ENCODE measurements at places on chromosomes 5 and 9. TPM values are rescaled to one million over a fixed set of nuclear protein-coding genes. Genes with fewer than 3 reads are reported as not detected.

GRCh38 chr9:87667164-87667738 is 58.7 kb upstream of the CTSL start:
- no peak for DNase-seq

- no peak for DNase-seq
Observed at GRCh38 chr5:25850581-25850980, 1187.8 kb downstream of the CDH9 start.

GRCh38 chr9:69637193-69637816 is 34.9 kb downstream of the APBA1 start:
- DNase-seq: no peak

GRCh38 chr5:95915999-95916686 is 45.5 kb downstream of the ELL2 start:
- no peak for DNase-seq

DNA sequence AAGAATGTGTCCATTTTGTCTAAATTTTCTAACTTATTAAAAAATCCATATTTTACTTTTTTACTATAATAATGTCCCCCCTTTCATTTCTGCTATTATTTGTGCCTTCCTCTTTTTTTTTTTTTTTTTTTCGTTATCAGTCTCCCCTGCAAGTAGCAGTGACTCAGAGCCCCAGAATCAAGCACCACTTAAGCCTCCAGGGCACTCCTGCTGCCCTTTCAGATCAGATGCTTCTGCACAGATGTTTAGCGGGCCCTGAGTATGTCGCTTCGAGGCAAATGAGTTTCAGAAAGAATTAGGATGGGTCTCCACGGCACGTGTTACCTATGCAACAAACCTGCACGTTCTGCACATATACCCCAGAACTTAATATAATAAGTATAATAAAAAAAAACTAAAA is 11.7 kb downstream of the MED7 start:
- DNase-seq: peak; percentile 39

- DNase-seq: peak; percentile 84
Observed at GRCh38 chr9:94929369-94929756, 202.9 kb downstream of the AOPEP start.

DNA sequence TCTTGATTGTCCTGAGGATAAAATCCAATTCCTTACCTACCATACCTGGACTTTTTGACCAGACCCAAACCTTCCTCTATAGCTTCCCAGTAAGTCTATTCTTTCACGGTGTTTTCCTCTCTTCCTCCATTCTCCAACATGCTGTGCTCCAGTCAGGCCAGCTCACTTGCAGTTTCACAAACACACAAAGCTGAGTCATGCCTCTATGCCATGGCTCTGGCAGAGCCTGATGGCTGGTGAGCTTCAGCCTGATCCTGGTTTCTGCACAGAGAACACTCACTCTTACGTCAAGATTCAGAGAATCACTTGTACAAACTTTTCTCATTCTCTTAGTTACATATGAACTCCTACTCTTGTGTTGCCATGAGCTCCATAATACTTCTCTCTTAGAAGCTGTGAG is 27.7 kb upstream of the PAX5 start:
- no peak for DNase-seq

- DNase-seq: no peak
Observed at GRCh38 chr5:131384173-131384572, 120.3 kb downstream of the CDC42SE2 start.

GRCh38 chr5:96716007-96716406 is 53.8 kb downstream of the CAST start:
- no peak for DNase-seq

DNA sequence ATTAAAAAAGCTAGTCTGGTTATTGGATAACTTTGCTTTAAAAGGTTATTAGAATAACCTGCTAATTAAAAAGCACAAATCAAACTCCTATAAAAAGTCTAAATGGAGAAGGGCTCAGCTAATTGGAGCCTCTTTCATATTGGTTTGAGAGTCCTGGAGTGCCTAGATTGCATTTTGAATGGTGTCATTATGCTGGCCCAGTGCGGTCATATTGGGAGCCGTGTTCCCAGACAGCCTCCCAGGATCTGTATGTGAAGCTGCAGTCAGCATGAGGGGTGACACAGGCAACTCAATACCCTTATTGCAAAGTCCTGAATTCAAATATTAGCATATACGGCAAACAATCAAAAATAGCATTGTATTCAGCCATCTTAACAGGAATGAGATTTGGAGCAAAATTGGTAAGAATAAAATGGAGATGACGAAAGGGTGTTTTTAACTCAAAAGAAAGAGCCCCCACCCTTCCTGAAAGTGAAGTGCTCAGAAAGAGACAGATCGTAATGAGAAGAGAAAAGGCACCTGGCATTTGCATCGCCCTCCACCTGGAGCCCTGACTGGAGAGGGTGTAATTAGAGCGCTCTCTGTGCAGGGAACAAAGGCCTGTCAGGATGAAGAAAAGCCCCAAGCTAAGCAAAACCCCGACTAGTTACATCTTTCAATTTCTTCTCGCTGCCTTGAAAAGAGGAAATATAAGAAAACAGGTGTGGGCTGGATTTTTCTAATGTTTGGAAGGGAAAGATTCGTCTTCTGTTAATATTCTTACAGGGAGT is 621.0 kb upstream of the ADAMTS16 start:
- DNase-seq: no peak

- DNase-seq: no peak
Observed at GRCh38 chr9:4334410-4334813, 34.5 kb upstream of the GLIS3 start.

DNA sequence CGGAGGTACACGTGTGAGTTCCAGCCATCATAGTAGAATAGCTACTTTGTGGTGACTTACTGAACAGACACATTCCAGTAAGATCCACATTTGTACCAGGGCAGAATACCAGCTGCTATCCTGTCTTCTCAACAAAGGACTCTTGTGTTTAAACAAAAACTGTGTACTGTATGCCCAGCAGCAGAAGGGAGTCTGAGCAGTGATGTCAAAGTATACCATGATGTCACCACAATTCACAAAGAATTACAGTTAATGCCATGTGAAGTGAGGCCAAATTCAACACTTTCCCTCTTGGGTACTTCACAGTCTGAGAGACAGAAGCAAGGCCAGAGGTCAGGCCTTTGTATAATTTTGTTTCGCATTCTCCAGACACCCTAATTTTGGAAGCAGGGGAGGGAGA is 137.0 kb downstream of the ADAMTSL1 start:
- no peak for DNase-seq

DNA sequence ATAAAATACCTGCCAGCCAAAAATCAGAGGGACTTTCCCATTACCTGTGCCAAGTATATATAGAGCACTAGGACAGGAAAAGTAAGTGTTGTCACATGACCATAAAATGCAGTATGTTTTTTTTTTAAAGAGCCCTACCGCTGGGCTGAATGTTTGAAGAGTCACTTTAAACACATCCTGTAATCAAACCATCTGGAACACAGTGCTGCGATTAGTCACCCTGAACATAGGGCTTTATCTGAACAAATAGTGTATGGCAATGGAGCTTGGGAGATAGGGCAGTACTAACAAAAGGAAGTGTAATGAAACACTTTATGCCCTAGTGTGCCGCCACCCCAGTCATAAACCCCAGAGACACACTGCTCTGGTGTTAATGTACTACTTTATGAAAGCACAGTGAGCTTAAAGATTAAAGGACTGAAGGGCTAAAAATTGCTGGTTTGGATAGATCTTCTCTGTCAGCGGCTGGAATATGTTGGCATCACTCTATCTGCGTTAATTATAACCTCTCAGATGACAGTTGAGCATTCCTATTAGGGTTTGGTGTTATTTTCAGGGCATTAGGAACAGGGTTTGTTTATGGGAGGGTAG is 90.4 kb downstream of the ZNF608 start:
- no peak for DNase-seq

GRCh38 chr9:78371981-78372380 is 75.1 kb downstream of the PSAT1 start:
- DNase-seq: no peak

GRCh38 chr5:180684623-180685161 is 35.3 kb upstream of the FLT4 start:
- DNase-seq: no peak

DNA sequence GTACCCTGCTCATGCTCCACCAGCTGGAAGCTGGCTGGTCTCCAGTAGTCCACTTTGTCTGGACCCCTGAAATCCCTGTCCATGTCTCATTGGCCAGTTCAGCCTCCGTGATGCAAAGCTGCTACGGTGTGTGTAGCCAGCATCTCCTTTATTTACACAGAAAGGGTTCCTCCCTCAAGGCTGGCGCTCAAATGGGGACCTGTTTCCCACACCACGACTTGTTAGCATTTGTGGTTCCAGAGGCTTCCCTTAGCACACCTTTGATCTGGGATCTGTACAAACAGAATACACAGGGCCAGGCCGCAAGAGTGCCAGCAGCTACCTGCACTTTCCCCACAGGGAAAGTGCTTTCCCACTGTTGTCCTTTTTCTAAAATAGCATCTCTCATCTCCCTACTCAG is 5.7 kb upstream of the SMU1 start:
- no peak for DNase-seq

GRCh38 chr5:123721675-123722276 is 209.8 kb downstream of the CSNK1G3 start:
- no peak for DNase-seq

DNA sequence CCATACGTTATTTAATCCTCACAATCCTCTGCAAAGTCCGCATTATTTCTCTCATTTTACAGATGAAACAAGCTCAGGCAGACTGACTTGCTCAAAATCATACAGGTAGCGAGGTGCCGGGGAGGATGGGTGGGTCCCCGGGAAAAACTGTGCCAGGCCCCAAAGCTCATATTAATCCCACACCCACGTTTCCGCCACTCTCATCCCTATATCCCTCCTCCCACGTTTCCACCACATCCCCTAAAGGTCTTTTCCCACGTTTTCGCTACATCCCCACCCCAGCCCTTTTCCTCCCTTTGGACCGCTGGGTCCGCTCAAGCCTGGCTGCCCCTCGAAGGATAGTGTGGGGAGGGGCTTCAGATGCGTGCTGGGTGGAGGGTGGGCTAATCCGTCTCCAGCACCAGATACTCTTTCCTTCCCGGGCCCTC is 434 bp upstream of the FSD1L start:
- no peak for DNase-seq

- no peak for DNase-seq
Observed at GRCh38 chr5:143652108-143652700, 159.8 kb upstream of the HMHB1 start.

GRCh38 chr5:157290981-157291711 is 25.2 kb downstream of the CYFIP2 start:
- DNase-seq: no peak

- peak; percentile 87 for DNase-seq
Observed at GRCh38 chr9:108934323-108934893, at the start of gene ABITRAM. Gene ABITRAM (plus strand): TSS chr9:108934400. CDS start chr9:108934487, 87 bp downstream.

DNA sequence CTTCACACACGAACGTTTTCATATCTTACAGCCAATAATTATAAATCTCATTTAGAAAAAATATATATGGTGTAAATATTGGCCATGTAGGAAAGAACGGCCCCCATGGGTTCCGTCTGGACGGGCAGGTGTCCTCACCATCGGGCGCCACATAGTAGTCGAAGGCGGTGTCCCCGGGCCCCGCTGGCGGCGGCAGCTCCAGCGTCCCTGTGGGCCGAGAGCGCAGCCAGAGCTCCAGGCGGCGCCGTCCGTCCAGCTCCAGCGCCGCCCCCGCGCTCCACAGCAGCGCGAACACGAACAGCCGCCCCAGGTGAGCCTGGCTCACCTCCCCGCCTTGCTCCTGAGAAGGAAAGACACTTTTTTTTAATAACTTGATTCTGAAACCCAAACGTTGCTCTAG is 134.6 kb downstream of the DNAH5 start:
- DNase-seq: no peak

Gene OR13C9
- not detected for total RNA-seq

Gene PDE4D
- 44.0 TPM for total RNA-seq

Gene BDP1
- 17.6 TPM for total RNA-seq

Gene DCAF12
- 14.7 TPM for total RNA-seq

Gene CTSV
- not detected for total RNA-seq

Gene CCDC171
- total RNA-seq: 0.44 TPM

Gene CDKN2B-AS1
- total RNA-seq: not detected

Gene NME5
- 3.4 TPM for total RNA-seq

Gene TMEM174
- not detected for total RNA-seq

Gene SCGB3A2
- total RNA-seq: not detected

Gene PCDHA1
- not detected for total RNA-seq

Gene RAB24
- 27.5 TPM for total RNA-seq

Gene COMMD10
- 28.8 TPM for total RNA-seq

Gene ZFR
- total RNA-seq: 57.6 TPM

Gene TAF1L
- total RNA-seq: not detected

Data from heart left ventricle (tissue), 16 donors.